ENCODE measurements at places on chromosomes 7 and 10.

DNA sequence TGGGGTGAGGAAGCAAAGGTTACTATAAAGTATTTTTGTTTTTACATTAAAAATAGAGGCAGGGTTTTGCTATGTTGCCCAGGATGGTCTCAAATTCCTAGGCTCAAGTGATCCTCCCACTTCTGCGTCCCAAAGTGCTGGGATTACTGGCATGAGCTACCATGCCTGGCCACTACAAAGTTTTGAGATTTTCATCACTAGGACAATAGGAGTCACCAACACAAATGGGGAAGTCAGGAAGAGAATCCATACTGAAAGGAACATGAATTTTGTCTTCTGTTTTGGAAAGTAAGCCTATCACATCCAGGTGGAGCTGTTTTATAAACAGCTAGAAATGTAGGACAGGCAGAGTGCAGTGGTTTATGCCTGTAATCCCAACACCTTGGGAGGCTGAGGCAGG, 20.0 kb upstream of the CAPZA2 start:
- DNase-seq, result no peak

- no peak for DNase-seq
These were observed 5.4 kb downstream of the OPN1SW start for GRCh38 chr7:128770233-128770632.

- no peak for DNase-seq
These were observed 44.1 kb upstream of the TARP start for GRCh38 chr7:38317515-38317914.

DNA sequence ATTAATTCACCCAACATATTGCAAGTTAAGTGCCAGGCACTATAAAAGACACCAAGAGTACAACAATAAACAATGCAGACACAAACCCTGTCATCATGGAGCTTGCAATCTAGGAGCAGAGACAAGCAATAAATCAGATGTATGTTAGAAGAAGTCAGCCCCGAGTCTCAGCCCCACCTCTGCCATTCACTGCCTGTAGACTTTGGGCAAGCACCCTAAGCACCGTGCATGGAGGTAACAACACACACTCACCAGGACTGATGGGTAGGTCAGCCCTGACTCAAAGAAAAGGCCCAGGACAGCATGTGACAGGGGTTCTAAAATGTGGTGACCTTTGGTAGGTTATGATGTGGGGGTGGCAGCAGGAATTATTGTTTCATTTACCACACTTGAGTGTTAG, 49.3 kb upstream of the PLEKHA1 start:
- no peak for DNase-seq

DNA sequence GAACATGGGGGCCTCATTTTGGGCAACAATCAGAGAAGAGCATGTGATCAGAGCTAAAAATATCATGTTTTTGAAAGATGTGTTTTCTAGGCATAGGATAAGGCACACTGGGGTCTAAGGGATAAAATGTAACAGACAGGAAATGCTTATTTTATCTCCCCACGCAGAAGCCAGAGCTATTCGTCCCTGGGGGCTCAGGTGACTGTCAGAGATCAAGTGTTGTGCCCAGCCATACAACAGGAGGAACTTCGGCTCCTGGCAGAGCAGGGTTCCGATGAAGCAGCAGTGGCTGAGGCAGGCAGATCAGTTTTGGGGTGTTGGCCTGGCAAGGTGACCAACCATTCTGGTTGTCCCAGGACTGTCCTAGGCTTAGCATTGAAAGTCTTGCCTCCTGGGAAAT, 15.2 kb downstream of the NPY start:
- DNase-seq, result no peak

DNA sequence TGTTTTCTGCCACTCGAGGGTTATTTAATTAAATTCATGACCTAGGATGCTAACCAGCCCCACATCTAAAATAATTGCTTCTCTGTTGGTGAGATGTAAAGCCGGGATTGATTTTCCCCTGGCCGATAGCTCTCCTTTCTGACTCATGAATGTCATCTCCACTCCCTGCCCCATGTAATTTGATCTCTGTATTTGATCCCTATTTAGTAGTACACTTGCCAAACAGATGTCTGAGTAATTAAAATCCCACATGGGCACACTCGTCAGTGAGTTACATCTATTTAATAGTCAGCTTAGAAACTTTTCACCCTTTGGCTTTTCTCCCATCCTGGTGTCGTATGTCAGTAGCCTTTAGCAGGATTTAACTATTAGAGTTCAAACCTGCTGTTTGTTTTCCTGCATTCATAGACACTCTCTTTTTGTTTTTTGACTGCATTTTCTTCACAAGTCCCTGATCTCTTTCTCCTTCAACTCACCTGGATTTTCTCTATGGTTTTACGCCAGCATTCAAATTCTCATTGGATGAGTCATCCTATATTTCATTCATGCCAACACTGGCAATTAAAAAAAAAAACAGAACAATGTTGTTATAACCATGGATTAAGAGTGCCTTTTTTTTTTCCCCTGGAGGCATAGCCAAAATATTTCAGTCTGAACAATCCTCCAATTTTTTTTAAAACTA, 82.7 kb downstream of the SPAG6 start:
- peak; percentile 92 for DNase-seq

Measured in NCI-H524 (cell line).